ENCODE measurements at places on chromosomes 7 and 10.
A peak's percentile ranks its signal among the peaks of the same experiment; 100 is the strongest.

DNA sequence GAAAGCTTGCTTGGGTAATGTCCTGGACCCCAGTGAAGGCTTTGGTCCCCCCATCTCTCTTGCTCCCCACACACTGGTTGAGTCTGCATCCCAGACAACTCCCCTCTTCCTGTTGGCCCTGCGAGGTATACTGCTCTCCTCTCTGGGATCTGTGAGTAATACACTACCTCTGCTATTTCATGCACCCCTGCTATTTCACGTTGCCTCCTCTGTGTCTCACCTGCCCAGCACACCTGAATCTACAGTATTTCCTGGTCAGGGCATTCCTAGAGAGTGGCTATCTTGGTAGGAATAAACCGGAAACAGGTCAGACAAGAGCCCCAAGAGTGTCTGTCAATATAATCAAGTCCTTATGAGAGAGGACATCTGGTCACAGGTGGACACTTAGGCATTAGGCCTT lies 114.3 kb upstream of the ODAD2 start:
- DNase-seq, result no peak

DNA sequence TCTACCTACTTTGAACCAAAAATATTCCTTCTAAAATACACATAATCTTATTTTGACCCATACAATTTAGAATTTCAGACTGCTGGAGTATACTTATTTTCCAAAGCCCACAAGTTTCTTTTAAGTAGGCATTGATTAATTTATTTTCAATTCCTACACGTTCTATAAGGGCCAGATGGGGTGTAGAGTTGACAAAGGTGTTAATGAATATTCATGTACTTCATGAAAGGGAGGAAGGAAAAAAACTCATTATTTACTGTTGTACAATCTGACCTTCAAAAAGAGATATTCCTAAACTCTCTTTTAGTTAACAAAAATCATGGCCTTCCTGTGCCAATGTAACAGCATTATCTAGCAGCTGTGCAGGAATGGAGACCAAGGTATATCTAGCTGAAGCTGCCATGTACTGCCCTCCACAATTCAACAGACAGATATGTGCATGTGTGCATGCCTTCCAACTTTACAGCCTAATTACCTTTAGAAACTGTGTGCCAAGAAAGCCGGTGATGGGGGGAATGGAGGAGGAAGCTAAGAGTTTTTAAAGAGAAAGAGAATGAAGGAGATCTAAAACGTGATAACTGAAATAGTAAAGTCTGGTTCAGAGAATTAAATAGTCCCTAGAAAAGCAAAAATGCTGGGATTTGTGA lies 108.9 kb downstream of the UPF2 start:
- DNase-seq, result no peak

GRCh38 chr7:82623812-82624211 lies 180.2 kb upstream of the CACNA2D1 start:
- DNase-seq, result no peak

- DNase-seq, result no peak
Observed at GRCh38 chr7:50268990-50269389, 35.5 kb upstream of the IKZF1 start.

DNA sequence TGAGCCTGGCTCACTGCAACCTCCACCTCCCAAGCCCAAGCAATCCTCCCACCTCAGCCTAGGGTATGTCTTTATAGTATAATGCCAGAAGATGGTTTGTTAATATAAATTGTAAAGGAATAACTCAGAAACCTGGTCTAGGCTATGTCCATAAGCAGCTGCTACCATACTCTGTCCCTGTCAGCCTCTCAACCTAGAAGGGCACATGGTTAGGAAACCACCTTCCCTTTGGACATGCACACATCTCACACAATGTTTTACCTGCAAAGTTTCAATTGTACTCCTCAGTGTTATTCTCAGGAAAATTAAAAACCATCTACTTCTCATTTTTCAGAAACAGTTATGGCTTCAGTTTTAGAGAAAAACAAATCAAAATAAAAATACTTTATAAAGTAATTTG lies 40.1 kb downstream of the ARHGAP21 start:
- no peak for DNase-seq

- DNase-seq, result no peak
Observed at GRCh38 chr10:13840036-13840435, 253.3 kb downstream of the PRPF18 start.

DNA sequence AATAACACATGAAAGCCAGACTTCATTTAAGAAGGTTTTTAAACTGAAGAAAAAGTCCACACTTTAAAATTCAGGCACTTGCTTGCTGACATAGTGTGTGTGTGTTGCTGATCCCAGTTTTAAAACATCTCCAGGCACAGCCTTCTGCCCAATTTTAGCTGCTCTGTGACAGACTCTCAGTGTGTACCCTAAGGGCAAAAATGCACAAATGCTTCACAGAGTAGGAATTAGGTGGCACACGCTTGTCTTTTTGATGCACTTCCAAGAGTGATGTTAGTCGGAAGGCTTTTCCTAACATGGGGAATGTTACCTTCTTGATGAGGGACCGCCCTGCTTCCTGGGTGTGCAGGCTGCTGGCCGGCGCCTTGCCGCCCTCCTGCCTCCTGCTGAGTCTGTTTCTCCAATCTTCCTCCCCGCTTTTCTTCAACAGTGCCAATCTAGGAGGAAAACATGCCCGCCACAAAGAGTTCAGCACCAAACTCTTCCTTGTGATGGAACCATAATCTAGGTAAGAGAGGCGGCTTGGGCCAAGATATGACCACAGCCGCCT lies 122.3 kb downstream of the SVIL start:
- no peak for DNase-seq

DNA sequence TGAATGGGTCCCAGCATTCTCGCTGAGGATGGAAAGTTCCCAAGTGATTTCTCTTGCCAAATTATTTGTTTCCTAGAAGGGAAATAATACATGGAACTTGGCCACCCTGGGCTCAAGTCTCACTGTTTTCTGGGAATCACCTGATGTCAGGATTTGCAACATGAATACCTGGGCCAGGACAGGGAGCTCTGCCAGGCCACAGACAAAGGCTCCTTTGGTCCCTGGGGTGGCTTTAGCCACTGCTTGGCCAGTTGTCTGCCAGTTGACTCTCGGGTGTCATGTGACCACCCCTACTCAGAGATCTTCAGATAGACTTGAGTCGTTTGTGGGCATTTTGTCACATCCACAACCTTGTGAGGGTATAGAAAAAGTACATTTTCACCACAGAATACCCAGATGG lies 258.0 kb upstream of the HABP2 start:
- DNase-seq, result no peak

DNA sequence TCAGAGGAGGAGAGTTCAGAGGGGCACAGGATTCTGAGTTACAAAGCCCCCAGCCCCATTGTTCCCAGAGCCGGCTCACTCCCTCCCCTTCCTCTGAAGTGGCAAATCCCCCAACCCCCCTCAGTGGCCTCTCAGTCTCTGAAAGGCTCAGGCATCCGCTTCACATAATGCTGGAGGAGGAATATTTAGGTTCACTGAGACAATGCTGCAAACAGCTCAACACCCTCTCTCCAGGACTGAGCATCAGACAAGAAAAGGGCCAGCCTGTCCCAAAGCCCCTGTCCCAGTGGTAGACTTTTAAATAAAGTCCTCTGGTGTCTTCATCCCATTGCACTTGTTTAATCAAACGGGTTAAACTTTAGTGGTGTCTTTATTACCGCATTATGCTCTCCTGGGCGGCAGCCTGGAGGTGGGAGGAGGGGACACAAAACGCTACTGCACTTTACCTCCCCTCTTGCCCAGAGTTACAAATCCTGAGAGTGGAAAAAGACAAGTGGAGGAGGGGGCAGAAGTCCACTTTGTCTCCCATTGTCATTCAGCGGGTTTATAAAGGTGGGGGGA lies 257.9 kb downstream of the FGFR2 start:
- peak; percentile 63 for DNase-seq

DNA sequence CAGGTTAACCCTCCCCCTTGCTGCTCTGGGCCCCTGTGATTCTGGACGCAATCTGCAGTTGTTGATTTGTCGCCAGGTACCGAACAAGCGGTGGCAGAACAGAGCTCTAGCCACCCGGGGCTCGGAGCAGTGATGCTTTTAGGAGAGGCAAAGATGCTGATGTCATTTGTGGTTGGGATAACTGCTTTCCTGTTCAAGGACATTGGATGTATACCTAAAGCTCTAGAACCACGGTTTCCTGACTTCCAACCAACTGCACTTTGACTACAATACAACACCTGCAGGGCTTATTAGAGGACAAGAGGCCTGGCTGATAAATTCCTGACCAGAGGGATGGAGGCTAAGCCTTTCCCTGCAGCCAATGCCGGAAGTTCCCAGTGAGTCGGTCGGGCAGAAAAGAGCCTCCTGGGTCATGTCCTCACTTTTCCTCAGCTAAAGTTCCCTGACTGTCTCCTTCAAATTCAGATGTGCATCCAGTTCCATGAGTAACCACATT lies 6.5 kb upstream of the RBM20 start:
- DNase-seq, result no peak

- DNase-seq, result no peak
Observed at GRCh38 chr10:107708981-107709380, 544.5 kb upstream of the SORCS1 start.

GRCh38 chr7:30086529-30086928 lies 48.3 kb upstream of the MTURN start:
- DNase-seq, result no peak

- DNase-seq, result no peak
Observed at GRCh38 chr7:92987095-92987494, 130.7 kb downstream of the SAMD9 start.
